ACHN (cell line): ENCODE measurements at places on chromosomes 1 and 21.

- DNase-seq: no peak
These were observed 147.9 kb upstream of the POU3F1 start for GRCh38 chr1:38194472-38194871.

DNA sequence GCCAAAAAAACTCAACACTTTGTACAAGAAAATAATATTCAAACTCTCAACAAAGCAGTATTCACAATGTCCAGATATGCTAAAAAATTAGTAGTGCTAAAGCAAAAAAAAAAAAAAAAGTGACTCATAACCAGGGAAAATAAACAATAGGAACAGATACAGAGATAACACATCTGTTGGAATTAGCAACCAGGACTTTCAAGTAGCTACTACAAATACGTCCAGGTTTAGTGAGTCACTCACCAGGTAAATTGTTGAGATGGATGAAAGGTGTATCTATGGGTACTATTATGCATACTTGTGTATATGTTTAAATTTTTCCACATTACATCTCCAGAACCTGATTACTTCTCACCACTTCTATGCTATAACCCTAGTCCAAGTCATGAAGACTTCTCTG, 144.8 kb upstream of the SLC35F3 start:
- DNase-seq: no peak

GRCh38 chr1:156705321-156705917, at the start of gene CRABP2:
Gene CRABP2, minus strand, starts transcription at chr1:156705583. Its CDS starts 137 bp downstream, at chr1:156705446.
- DNase-seq: peak; percentile 40

DNA sequence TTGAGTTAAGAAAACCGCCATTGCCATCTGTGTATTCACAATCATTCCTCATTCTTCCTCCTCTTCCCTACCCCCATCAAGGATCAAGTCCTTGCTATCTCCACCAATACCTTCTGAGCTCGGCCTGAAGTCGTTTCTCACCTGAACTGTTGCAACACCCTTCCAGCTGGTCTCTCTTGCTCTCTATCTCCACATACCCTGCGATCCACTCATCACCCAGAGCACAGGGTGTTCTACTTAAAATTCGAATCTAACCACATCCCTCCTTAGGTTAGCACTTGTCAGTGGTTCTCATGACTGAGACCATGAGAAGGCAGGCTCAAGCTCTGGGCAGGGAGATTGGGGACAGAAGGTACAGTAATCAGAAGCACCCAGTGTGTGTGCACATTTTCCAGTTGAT, 4.6 kb downstream of the IVL start:
- DNase-seq: no peak

DNA sequence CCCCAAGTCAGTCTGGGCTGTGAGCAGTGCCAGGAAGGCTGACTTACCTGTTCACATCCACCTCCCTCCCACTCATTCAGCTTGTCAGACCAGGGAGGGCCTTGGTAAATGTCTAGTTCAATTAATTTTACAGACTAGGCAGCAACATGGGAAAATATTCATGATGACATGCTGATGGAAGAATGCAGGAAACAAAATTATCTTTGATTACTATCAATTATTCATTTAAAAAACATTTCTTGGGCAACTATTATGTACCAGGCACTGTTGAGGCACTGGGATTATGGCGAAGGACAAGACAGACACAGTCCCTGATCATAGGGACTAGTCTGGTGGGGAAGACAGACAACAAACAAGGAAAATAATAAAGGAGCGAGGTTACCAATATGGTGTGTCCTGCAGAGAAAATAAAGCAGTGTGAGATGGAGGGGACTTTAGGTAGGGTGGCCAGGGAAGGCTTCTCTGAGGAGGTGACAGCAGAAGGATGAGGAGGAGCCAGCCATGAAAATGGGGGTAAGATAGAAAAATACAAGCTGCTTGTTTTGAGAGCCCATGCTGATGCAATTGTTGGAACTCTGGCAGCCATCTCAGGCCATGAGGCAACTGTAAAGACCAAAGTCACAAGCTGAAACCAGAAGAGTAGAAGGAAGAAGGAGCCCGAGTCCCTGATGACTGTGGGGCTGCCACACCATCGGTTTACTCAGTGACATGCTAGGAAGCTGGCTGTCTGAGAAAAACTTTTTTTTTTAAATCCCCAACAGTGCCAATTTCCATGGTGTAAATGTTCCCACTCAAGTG, 14.0 kb downstream of the TRIM62 start:
- DNase-seq: no peak

GRCh38 chr1:56074007-56074651, 505.2 kb downstream of the PLPP3 start:
- DNase-seq: no peak

GRCh38 chr1:114015075-114015474, 35.8 kb downstream of the OLFML3 start:
- DNase-seq: no peak

DNA sequence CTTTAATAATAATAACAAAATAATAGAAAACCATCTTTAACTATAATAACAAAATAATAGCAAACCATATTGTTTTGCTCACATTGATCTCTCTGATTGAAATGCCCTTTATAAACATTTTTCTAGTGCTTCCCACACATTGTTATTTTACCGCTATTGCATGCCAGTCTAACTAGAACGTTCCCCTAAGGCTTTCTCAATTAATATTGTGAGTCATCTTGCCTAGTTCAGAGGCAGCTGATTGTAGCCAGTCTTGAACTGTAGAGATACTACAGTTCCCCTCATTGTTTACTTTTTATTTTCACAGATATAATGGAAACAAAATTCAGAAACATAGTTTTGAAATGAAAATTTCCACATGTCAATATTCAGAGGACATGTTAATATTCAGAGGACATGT, 192.3 kb upstream of the ADGRL4 start:
- DNase-seq: no peak

DNA sequence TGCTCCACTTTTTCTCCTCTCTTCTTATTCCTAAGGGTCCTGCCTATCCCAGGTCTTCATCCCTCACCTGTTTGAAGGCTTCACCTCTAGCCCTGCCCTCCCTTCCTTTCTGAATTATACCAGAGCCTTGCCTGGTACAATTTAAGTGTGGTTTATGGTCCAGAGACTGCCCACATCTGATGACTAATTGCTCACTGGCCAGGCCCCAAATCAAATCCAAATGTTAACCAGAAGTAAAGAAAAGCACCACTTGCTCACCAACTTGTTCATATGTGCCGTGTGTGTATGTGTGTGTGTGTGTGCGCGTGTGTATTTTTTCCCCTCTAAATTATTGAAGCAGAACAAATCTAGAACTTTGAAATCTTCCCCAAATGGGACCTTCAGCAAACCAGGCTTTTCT, 26.4 kb downstream of the MYOM3 start:
- DNase-seq: no peak

GRCh38 chr1:7943251-7943650, 2.6 kb upstream of the TNFRSF9 start:
- no peak for DNase-seq

GRCh38 chr1:87840767-87841166, 512.1 kb downstream of the LMO4 start:
- DNase-seq: no peak

DNA sequence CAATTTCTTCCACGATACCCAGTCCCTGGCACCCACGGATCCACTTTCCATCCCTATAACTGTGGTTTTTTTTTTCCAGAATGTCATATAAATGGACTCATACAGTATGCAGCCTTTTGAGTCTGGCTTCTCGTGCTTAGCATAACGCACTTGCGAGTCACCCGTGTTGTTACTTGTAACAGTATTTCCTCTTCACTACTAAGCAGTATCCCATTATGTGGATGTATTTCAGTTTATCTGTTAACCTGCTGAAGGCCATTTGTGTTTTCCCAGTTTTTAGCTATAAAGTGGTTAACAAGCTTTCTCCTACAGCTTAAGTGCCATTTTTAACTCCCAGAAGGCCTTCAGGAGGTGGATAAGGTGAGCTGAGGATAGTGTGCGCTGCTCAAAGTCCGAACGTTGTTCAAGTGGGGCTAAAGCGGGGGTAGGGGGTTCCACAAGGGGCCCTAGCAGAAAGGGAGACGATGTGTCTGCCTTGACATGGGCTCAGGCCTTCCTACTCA, 829 bp downstream of the ADAR start:
- DNase-seq: peak; percentile 56

- peak; percentile 61 for DNase-seq
These were observed 15.4 kb downstream of the ZNHIT6 start for GRCh38 chr1:85692730-85693314.

DNA sequence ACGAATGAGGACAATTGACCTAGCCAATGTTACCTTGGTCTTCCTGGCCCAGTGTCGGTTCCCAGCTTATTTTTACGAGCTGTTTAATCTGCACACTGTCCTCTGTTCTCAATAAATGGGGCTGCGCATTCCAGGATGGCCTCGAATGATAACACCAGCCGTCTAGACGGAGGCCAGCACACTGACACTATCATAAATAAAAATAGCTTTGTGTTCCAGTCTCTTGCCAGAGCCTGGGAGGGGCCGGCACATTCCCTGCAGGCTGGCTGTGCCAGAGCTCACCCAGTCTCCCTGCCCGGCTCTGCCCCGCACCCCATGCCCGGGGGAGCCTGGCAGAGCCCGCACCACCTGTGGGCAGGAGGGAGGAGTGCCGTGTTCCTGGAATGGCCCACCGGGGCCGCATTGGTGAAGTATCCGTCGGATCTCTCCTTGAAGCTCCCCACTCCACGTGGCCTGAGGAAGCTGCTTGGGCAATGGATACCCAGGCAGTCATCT, 92.1 kb downstream of the SPSB1 start:
- DNase-seq: no peak

GRCh38 chr1:30783256-30783915, 25.8 kb upstream of the LAPTM5 start:
- DNase-seq: no peak

DNA sequence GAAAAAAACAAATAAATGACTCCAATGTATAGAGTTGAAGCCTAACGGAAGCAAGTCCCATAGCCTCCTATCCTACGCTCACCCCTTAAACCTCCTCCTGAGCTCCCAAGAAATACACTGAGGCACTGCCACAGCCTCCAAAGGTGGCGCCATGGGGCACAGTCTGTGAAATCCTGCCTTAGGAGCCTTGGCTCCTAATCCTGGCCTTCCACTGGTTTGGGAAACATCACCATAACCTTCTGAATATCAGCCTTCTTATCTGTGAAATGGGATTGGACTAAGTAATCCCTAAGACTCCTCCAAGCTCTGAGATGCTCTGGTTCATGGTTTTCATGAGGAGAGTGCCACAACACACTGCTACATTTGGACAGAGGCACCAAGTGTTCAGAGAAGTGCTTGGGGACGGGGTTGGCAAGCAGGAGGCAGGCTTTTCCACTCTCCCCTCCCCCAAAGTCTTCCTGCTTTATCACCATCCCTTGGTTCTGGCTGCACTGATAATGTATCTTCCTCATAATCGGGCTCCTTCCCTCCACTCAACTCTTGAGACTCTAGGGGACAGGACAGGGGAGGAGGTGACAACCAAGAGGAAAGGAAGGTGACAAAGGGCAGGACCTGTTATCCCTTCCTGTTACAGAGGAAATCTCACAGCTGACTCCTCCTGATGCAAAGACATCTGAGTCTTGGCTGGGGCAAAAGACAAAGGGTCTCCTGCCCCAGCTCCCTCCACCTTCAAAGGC, 2.7 kb downstream of the SLAMF7 start:
- DNase-seq: no peak

- no peak for DNase-seq
These were observed 37.0 kb upstream of the PARP1 start for GRCh38 chr1:226444901-226445300.

DNA sequence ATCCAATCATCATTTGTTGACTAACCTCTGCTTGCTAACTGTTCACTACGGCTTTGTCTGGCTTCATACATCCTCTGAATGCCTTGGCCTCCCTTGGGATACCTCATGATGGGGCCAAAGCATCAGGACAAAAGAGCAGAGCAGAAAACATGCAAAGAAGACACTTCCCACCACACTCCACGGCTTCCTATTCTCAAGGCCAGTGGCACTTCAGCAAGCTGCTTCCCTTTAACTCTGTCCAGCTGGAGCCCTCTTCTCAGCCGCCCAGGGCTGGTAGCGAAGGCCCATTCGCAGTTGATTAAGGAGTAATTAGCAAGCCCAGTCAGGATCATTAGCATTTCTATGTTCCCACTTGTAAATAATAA, 224.3 kb upstream of the FGGY start:
- DNase-seq: no peak

DNA sequence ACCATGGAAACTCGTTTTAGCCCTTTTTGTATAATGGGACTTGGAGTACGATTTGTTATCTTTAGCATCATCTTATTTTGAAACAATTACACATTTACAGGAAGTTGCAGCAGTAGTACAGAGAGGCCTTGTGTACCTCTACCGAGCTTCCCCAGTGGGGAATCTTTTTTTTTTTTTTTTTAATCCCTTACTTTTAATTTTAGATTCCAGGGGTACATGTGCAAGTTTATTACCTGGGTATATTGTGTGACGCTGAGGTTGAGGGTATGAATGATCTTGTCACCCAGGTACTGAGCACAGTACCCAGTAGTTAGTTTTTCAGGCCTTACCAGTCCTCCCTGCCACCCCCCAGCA, 45.9 kb downstream of the HHAT start:
- DNase-seq: no peak

DNA sequence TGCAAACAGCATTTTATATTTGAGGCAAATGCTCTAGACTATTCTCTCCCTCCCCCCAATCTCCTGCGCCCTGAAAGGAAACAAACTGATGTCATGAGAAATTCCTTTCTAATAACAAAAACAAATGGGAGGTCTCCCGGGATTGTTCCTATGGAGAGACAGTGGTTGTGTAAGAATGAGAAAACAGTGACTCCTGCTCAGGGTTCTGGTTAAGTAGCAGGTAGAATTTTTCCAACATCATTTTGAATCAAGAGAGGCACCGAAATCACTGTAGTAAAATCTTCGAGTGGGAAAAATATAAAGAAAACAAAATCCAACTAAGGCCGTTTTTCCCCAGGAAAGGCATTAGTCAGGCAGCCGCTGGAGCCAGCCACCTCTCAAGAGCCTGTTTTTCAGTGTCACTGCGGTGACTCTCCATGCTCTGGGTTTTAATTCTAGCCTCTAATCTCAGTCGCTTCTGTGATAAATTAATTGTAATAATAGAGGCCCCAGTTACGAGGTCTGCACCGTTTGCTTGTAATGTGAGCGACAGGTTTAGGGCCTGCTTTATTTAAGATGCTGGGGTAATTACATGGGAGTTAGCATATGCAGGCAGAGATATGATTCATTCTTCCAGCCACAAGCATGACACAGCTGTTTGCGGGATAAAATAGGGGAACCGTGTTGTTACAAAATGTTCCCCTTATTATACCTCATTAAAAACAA, 80.3 kb downstream of the RNF220 start:
- DNase-seq: no peak

DNA sequence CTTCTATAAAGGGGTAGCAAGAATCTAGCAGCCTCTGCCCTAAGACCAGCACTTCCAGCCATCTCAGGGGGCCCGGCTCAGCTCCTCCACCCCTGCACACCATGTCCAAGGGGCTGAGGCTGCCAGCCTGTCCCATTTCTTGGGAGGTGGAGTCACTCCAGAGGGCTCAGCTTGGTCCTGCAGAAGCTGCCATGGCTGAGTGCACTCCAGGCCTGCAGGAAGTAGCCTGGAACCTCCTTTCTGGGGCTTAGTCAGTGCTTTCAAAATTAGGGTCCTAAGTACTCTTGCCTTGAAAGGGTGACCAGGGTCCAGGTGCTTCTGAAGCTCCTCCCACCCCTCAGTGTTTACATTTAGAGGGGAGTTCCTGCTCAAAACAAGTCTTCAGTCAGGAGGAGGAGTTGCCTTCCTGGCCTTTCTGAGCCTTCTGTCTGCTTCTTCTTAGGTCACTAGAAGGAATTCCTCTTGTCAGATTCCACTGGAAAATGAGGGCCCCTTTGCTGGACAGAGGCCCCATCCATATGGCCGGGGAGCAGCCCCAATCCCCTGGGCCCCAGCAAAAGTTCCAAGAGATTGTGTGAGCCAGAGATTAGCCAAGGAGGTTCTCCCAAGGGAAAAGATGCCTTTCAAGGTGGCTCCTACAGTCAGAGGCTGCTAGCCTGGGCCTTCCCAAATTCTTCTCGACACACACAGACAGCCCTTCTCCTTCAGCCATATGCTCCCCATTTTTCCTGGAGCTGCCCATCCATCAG, 128.1 kb upstream of the VAMP3 start:
- DNase-seq: peak; percentile 23
